ENCODE measurements at places on chromosomes 4 and X. TPM values are rescaled to one million over a fixed set of nuclear protein-coding genes. Genes with fewer than 3 reads are reported as not detected.

DNA sequence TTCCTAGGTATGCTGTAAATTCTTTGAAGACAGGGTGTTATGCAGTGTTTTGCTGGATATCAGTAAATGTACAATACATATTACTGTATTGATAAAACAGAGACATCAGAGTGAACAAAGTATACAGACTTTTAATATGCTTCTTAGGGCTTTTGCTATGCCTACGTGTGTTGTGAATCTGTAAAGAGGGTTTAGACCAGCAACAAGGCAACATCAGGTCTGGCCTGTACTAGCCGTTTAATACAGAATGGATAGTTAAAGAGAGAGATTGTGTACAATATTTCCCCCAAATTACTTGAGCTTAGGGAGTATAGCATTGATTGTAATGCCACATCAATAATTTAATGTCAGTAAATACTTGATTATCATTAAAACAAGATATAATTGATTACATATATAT, 75.2 kb downstream of the PAQR3 start:
- DNase-seq, result no peak

GRCh38 chr4:26860922-26861433, 337 bp downstream of the STIM2 start:
- DNase-seq, result no peak

Gene MSANTD1
- total RNA-seq, result not detected

DNA sequence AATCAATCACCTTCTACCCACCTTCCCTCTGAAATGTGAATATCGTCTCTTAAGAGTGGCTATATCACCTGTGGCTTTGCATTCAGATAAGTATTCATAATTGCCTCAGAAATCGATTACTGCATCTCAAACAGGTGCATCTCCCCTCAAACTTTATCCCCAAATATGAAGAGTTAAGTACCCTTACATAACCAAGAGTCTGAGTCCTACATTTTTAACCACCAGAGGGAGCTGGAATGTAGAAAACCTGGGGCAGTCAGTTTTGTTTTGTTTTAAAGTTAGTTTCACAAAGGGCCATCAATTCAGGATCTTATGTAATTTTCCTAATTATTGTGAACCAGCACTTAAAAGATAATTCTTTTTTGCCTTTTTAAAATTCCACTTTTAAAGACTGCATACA, 5.7 kb downstream of the TCEANC start:
- no peak for DNase-seq

Gene CNKSR2
- total RNA-seq, result 0.53 TPM

GRCh38 chr4:40251366-40251765, 54.5 kb downstream of the RHOH start:
- no peak for DNase-seq

GRCh38 chrX:68387776-68388175, 45.5 kb downstream of the OPHN1 start:
- no peak for DNase-seq

Gene TLL1
- 7.8 TPM for total RNA-seq

Gene ENPEP
- 1.7 TPM for total RNA-seq

Gene NPY2R
- total RNA-seq, result not detected

GRCh38 chr4:37646247-37646646, 39.9 kb downstream of the RELL1 start:
- no peak for DNase-seq

Gene RASGEF1B
- 8.4 TPM for total RNA-seq

DNA sequence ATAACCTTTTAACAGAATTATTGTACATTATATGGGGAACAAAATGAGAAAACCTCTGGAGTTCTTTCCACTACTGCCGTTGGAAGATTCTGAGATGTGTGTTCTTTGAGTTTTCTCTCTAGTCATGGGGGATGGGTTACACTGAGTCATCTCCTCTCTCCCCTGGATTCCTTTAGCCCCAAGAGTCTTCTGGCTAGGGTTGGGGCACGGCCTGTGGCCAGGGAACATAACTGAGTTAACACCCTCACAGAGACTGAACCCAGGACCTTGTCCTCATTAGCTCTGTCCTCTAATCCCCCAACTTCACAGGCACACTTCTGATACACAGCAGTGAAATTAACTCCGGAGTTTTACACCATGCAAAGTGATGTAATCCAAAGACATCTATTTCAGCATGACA, 142.3 kb upstream of the F9 start:
- no peak for DNase-seq

DNA sequence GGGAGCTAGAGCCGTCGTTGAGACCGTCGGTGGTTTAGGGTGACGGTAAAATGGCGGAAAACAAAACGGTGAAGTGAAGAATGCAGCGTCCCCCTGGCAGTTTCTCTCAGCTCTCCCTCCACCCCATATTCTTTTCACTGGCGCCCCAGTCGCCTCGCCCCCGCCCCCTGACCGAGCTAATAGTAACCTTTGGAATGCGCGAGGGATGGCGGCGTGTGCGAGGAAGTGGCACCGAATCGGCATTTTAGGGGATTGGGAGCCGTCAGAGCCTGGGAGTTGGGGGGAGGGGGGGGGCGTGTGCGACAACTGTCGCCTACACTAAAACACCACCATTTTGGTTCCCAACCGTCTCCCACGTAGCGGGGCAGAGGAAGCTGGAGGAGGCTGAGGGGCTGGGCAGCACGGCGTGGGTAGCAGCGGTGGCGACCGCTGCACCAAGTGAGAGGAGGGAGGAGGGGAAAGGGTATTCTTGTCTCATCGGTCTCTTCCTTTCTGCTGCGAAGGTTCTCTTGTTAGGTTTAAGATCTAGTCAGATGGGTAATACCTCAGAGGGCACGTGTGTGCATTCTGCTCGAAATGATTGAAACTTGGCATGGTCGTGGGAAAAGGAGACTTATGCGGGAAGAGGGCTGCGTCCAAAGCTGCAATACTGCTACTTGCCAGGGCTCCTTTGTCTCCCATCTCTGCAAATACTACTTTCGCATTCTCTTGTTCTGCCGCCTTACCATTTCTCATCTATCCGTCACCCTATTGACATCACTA, 840 bp downstream of the ZNF711 start:
- no peak for DNase-seq

Gene ITIH6
- total RNA-seq, result not detected

Gene GABRQ
- total RNA-seq, result not detected

Gene LRIT3
- not detected for total RNA-seq

Gene SORBS2
- total RNA-seq, result 246 TPM

Gene SHROOM2
- total RNA-seq, result 7.5 TPM

GRCh38 chrX:38273453-38273852, 52.8 kb upstream of the SRPX start:
- no peak for DNase-seq

Gene OTUD4
- 81.4 TPM for total RNA-seq

- DNase-seq, result no peak
These were observed 13.6 kb downstream of the GASK1B start for GRCh38 chr4:158159054-158159717.

DNA sequence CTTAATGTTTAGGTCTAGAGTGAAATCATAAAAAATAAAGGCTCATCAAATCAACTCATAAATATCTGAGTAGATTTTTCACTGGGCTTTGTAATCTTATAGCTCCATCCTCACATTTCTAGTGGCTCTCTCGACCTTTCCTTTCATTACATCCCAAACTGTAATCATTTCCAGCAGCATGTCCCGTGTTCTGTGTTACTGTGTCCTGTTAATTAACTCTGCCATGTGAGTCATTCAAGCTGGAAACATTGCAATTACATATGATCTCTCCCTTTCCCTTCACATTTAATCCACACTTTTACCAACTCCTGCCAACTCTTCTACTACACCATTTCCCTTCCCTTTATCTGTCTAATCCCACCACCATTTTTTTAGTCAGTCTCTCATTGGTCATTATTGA, 75.5 kb downstream of the UGT8 start:
- DNase-seq, result no peak

Gene HTN1
- total RNA-seq, result not detected

Gene POLN
- total RNA-seq, result 0.21 TPM

DNA sequence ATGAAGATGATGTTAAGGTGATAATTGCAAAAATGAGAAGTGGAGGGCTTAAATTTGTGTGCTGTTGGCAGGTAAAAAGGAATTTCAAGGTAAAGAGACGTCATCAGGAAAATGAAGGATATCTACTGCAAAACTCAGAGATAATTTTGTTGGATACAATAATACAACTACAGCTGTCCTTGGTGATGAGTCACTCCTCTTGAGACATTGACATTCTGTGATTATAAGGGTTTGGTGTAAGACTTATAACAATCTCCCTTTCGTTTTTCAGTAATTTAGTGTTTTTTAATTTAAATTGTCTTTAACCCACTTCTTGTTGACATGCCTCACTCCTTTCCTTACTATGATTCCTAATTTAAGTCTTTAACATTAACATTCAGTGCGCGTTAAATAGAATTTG, 1074.1 kb upstream of the SLIT2 start:
- DNase-seq, result no peak

DNA sequence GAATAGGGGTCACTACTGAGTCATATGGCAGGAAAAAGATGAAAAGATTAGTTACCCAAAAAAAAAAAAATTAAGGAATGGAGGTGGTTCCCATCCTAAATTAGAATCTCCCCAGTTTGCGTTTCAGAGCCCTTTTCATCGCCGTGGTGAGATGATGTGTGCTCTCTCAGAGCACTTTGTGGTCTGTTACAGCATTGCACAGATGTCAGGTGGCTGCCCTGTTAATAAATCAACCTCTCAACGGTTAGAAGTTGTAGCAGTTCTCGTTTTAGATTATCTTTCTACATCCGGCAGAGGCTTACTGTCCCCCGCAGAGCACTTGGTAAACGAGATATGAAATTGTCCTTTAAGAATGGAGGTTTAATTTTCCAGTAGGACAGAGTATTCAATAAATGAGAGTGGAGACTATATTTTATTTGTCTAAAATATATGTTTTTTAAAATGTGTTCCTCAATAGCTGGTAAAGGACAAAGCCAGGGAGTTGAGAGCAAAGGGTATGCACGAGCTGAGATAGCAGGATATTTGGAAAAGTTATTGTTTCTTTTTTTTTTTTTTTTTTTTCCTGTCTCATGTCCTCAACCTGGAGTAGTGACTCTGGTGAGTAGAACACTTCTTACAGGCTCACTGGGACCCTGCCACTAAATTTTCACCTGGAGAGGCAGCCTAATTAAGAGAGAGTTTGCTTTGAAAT, 26.9 kb downstream of the AFF1 start:
- DNase-seq, result no peak

DNA sequence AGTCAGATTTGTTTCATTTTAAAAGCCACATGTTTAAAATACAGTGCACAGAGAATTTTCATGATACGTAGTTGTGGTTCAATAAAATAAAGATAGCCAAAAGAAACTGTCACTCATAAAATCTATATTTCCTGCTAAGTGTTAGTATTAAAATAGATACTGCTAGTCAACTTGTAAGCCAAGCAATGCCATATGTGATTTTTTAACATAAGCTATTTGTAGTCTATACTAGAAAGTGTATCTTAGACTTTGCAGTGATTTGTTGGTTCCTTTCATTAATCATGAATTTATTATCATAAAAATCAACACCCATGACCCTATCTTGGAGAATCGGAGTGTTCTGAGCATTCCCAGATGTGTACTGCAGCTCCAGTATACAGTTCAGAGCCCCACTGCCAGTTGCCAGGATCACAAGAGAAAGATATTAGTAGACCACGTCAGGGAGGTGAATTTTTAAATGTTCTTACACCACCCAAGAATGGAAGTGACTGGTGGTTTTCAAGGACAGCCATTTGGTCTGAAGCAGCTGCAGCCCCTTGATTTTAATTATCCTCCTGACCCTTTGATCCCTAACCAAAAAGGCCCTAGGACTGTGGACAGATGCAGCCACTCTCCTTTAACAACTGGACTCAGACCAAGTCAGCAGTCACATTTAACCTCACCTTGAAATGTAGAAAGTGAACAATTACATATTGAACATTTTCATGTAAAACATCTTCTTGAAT, 163.1 kb downstream of the PALLD start:
- DNase-seq, result no peak

GRCh38 chr4:125639182-125639621, 324.4 kb downstream of the FAT4 start:
- DNase-seq, result no peak

DNA sequence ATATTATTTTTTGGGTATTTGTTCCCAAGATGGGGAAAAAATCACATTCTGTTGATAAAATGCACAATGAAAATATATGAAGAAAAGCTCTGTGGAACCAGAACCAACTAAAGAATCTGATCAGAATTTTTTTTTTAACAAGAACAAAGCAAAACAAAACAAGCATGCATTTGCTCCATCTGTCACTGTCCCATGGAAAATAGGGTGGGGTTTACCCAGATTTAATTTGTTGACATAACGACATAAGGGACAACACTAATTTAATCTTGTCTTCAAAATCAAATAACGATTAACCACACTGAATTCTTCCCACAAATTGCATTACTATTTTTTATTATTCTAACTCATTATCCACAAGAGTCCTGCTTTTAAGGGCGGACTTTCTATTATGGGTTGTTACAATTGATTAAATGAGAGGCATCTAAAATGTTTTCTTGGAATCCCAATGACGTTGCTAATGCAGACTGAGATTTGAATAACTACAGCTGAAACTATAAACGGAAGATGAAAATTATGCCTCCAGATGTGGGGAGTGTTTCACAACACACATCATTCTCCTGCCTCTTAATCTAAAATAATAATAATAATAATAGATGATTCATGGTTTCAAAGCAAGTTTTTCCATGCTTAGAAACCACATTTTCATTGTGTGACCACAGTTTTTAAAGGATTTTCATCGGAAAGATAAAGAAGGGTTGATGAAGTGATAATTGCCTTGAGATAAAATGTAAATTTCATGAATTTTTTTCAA, 307.0 kb upstream of the CPEB2 start:
- DNase-seq, result no peak

DNA sequence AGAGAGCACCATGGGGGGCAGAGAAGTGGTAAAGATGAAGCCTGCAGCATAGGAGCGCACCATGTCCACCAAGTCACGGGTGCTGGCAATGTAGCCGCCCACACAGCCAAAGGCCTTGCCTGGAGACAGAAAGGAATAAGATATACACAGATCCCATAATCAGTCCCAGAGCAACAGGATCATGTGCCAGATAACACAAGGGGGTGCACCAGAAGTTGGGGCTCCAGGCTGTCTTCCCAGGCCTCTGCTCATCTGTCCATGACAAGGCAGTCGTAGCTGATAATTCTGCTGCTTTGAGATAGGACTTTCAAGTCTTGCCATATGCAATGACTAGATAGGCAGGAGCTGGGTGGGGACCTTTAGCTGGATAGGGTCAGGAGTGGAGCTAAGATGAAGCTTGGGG, 14.7 kb downstream of the APEX2 start:
- no peak for DNase-seq

- DNase-seq, result no peak
These were observed 4.7 kb downstream of the NUDT6 start for GRCh38 chr4:122917731-122918130.

DNA sequence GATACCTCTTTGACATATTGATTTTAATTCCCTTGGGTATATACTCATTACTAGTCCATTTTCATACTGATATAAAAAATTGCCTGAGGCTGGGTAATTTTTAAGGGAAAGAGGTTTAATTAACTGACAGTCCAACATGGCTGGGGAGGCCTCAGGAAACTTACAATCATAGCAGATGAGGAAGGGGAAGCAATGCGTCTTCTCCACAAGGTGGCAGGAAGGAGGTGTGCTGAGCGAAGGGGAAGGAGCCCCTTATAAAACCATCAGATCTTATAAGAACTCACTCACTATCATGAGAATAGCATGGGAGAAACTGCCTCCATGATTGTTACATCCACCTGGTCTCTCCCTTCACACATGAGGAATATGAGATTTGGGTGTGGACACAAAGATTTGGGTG, 42.4 kb downstream of the MSX1 start:
- no peak for DNase-seq

- DNase-seq, result no peak
These were observed 62.5 kb downstream of the ASB9 start for GRCh38 chrX:15207384-15207783.

- no peak for DNase-seq
These were observed 58.4 kb upstream of the CBR4 start for GRCh38 chr4:169068423-169068822.

Measured in ascending aorta (tissue), 2 donors.